ENCODE measurements at places on chromosomes 7 and 10.

GRCh38 chr10:120209124-120209762 is 247.8 kb upstream of the PLPP4 start:
- DNase-seq: no peak

GRCh38 chr10:14570800-14571199 is 203.9 kb downstream of the FAM107B start:
- DNase-seq: no peak

DNA sequence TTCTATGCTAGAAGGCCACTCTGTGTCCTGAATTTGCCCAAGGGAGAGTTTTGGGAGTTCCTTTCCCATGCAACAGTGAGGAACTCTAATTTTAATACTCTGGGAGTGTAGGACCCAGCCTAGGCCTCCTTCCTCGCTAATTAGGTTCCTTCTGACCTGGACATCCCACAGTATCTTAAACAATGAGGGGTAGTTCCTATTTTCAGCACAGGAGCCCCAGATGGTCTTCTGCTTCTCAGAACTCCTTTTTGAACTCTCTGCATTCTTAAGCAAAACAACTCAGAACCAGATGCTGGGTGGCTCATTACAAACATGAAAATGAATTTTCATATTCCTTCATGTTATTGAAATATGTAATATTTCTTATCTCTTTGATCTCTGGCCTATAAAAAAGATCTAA is 116.9 kb downstream of the LRMDA start:
- DNase-seq: no peak

- no peak for DNase-seq
These were observed 34.1 kb upstream of the IFRD1 start for GRCh38 chr7:112416127-112416526.

DNA sequence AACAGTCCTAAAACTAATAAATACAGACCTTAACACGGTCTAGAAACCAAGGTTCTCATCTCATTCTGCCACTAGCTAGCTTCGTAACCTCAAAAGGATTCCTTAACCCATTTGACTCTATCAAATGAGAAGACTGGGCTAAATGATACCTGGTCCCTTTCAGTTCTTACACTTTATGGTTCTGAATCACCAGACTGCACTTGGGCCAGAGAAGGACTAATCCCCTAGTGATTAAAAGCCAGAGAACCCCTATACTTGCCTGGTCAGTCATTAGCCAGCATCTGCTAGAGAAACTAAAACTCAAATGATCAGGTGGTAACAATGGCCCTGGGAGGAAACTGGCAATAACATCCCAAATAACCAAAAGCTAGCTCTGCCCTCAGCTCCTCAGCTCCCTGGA is 16.8 kb downstream of the TMEM243 start:
- no peak for DNase-seq

- DNase-seq: no peak
These were observed 42.2 kb upstream of the SLC29A3 start for GRCh38 chr10:71276873-71277272.

DNA sequence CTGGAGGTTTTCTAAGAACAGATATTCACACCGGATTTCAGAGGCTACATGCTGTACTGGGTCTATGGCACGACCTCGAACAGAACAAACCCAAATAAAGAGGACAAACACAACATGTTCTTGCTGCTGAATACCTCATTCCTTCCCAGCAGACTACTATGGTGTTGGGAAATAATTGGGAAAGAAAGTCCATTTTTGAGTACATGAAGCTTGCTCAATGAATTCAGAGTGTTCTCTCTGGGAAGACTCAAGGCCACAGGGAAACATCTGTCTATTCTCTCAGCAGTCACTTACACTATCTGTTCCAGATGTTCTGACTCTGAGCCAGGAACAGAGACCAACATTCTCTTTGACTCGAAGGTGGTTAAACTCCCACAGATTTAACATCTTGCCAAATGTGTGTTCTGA is 30.9 kb downstream of the LAMB1 start:
- no peak for DNase-seq

DNA sequence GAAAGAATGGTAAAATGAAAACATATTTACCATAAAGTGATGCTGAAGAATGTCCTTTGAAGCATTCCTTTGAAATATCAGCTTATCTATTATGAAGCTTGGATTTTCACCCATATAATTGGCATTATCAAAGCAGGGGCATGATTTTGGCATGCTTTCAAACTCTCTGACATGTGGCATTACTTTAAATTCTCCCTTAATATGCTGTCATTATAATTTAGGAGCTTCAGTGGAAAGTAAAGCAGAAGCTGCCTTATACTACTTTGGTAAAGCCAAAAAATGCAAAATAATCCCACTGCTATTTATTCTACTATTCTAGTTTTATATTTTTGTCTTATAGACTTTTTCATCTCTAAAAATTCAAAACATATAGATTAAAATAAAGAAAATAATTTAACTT is 28.0 kb upstream of the HIBADH start:
- no peak for DNase-seq

DNA sequence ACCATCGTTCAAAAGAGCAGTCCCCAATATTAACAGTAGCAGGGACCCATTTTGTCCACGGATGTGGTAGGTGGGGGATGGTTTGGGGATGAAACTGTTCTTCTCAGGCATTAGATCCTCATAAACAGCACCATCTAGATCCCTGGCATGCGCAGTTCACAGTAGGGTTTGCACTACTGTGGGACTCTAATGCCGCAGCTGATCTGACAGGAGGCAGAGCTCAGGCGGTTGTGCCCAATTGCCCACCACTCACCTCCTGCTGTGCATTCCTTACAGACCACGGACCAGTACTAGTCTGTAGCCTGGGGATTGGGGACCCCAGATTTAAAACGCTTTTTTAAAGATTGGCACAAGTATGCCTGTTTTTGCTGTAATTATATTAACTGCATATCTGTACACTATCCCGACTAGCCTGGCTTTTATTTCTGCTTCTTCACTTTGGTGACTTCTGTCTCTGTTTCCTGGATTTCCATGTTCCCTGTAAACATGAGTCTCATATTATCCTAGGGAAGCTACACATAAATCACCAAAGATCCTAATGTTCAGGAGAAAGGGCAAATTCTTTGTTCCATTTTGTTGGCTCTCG is 163.3 kb upstream of the AKR1E2 start:
- no peak for DNase-seq

- no peak for DNase-seq
These were observed 17.9 kb downstream of the AFAP1L2 start for GRCh38 chr10:114386452-114386851.

GRCh38 chr10:34728361-34728760 is 86.7 kb downstream of the PARD3 start:
- no peak for DNase-seq

GRCh38 chr10:58143944-58144343 is 123.8 kb downstream of the IPMK start:
- no peak for DNase-seq
